Ovary (tissue), 10 donors: ENCODE measurements at places on chromosomes 3 and 15. TPM values are rescaled to one million over a fixed set of nuclear protein-coding genes. Genes with fewer than 3 reads are reported as not detected.

DNA sequence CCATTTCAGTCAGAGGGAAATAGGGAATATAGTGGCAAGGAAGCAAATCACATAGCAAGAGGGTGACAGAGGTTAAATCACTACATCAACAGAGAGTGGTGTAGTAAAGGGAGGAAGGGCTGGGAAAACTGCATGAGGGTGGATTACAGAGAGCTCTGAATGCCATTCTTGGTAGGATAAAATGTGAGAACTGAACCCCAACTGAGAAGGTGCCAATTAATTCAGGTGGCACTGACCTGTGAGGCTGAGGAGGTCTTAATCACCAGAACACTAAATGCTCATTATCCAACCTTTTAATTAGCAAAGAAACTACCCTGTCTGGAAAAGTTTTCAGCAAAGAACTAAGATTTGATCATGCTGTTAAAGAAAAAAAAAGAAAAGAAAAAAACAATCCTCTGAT is 202.7 kb downstream of the LRRN1 start:
- H3K27me3 ChIP-seq = no peaks in the 10 kb centered on the region
- no peak overlapping the region for H3K27ac ChIP-seq
- H3K36me3 ChIP-seq = no peaks in the 10 kb centered on the region
- H3K4me3 ChIP-seq = no peak overlapping the region

DNA sequence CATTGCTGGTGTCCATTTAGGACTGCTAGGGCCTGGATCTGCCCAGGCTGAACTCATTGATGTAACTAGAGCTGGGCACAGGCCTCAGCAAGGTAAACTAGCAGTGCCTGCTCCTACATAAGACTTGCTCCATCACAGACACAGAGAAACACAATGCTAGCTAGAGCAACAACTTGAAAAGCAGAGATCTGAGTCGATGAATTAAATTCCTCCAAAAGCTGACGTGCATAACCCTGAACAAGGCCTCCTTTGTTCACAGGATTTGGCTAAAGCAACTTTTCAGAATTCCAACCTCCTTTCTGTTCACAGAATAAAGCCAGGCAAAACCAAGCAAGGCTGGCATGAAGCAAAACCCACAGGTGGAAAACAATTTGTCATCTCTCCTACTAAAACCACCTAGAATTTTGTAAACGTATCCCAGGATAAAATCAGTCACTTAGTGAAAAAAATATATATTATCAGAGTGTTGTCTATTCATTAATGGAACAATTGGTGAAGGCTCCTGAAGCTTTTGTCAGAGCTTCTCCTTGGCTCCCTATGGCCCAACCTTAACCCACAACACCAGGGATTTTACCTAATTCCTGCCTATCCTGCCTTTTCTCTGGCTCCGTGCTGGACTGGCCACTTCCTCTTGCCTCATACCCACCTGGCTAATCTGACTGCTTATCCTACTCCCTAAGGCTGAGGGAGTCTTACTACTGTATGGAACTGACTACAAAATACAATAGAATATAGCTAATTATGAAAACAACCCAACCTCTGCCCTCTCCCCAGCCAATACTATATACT is 39.9 kb downstream of the PLCH1 start:
- DNase-seq = no peak
- no peaks in the 10 kb centered on the region for H3K36me3 ChIP-seq
- H3K27ac ChIP-seq = no peak overlapping the region
- H3K4me3 ChIP-seq = no peak overlapping the region
- no peaks in the 10 kb centered on the region for H3K27me3 ChIP-seq
- H3K4me1 ChIP-seq = no peaks in the 10 kb centered on the region

DNA sequence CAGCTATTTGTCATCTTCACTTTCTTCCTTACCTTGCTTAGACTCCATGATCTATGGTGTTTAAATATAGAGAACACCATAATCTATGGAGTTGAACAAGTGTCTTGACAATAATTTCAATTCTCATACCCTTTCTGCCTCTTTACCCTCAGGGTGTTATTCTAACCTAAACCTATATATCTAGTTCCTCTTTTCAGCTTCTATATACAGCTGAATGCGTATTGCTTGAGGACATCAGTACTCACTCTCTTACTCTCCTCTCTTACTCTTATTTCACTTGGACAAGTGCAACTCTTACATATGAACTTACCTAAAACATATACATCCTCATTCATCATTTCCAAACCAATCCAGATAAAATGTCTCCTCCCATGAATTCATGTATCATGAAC is 187.1 kb downstream of the RAP2B start:
- no peaks in the 10 kb centered on the region for H3K4me1 ChIP-seq
- H3K36me3 ChIP-seq = no peaks in the 10 kb centered on the region
- no peak overlapping the region for H3K27ac ChIP-seq
- no peak overlapping the region for H3K4me3 ChIP-seq
- no peak for DNase-seq

DNA sequence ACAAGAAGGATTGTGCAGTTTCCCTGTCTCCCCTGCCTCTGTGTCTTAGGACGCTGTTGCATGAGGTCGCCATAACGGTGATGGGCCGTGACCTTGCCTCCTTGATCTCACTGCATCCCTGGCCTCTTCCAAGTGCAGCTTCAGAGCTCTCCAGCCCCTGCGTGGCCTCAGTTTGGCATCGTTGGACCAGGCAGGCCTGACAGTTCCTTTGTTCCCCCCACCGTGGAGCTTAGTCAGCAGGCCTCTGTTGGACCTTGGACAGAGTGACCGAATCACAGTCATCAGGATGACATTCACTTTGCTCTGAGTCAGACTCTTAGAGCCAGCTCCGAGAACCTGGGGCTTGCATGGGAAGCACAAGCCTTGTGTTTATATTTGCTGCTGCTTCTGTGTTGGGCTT is 139.4 kb downstream of the OPA1 start:
- H3K36me3 ChIP-seq = no peaks in the 10 kb centered on the region
- no peaks in the 10 kb centered on the region for H3K27me3 ChIP-seq
- DNase-seq = no peak
- no peak overlapping the region for H3K27ac ChIP-seq

GRCh38 chr3:51662456-51662855 is 8.6 kb upstream of the TEX264 start:
- no peaks in the 10 kb centered on the region for H3K36me3 ChIP-seq
- no peak overlapping the region for H3K27ac ChIP-seq
- no peak overlapping the region for H3K4me3 ChIP-seq

Gene CLDN16
- not detected for total RNA-seq
